ENCODE measurements at places on chromosomes 13 and 19.

DNA sequence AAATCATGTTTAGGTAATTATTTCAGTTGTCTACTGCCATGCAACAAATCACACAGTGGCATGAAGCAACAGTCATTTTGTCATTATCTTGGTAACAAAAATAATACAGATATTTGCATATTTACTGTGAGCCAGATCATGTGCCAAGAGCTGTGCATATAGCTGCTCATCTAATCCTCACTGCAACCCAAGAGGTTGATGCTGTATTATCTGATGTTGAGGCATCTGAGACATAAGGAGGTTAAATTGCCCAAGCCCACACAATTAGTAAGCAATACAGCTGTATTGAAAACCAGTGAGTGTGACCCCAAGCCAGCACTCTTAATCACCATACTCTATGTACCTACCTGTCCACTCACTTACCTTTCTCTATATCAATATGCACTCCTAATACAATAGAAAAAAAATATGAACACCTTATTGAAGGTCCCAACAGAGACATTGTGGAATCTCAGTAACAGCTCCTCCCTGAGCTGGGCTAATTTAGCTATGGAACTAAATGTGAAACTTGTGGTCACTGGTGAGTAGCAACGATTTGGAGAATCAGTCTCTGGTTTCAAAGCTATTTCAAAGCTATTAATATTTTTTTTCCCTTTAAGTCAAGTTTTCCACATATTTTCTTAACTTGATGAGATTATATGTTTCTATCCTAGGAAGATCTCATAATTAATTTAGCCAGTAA is 185.2 kb downstream of the KLF12 start:
- DNase-seq = no peak

DNA sequence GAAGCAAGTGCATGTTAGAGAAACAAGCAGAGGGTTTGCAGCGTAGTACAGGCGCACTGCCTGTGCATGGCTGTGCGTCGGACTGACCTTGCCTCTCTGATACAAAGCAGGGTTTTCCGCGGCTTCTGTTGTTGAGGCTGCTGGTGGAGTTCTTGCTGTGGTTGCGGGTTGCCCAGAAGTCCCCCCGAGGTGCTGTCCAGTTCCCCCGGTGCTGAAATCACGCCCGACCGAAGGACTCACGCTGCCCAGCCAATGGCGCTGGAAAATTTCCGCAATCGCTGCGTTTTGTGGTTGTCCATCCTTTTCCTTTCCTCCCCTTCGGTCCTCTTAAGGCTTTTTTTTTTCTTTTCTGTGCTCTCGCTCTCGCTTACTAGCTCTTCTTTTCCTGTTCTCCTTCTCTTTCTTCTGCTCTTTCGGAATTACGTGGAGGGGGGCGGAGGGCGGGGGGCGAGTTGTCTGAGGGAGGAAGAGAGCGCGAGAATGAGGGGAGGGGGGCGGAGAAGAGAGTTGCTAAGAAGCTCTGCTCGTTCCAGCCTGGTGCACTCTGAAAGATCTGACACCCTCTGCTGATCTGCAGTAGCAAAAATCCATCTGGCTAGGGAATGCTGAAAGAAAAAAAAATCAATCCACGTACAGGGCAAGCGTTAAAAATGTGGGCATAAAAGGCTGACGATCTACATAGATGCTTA is at the start of gene SLITRK1:
TSS of gene SLITRK1 (minus strand) at position 558 of the 689 bp plus-strand sequence. CDS start 967 bp downstream, outside the sequence.
- DNase-seq = peak; percentile 31

DNA sequence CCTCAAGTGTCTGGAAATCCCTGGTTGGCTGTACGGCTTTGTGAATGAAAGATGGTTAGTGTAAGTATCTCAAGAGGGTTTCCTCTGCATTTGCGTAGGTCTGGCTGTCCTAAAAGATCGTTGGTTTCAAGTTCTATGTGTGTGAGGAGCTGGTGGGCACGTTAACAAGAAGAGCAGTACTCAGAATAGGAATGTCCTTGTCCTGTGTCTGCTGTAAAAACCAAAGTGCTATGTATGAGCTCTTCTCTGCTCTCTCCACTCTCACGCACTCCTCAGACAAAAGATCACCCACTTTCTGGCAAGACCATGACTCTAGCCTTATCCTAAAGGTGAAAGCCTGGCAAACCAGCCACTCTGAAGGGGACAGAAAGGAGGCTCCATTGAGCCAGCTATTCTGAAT is 39.1 kb downstream of the USP12 start:
- no peak for DNase-seq

DNA sequence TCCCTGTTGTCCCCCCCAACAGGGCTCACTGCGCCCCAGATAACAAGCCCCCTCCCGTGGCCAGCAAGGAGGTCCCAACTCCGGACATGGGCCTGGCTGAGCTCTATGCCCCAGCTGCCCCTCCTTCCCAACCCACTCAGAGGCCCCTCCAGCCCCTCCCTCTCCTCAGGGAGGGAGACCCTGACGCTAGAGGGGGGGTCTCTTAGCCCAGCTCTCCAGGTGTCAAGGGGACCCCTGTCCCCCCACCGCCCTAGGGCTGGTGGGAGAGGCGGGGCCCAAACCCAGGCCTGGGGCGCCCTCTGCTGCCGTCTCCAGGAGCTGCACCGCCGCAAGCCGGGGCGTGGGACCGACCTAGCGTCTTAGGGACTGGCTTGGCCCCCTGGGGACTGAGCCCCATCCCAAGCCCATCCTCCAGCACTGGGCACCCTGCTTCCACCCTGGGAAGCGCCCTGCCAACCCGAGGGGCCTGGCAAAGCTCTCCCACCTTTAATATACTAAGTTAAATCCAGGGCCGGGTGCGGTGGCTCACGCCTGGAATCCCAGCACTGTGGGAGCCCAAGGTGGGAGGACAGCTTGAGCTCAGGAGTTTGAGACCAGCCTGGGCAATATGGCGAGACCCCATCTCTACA is 1.4 kb downstream of the GRIN3B start:
- no peak for DNase-seq

Measured in left cardiac atrium (tissue), 4 donors.